Prostate gland (tissue), 2 donors: ENCODE measurements at places on chromosomes 3 and 15. TPM values are rescaled to one million over a fixed set of nuclear protein-coding genes. Genes with fewer than 3 reads are reported as not detected.

- no peak for DNase-seq
These were observed 11.5 kb downstream of the SEMA7A start for GRCh38 chr15:74422265-74422651.

- DNase-seq: no peak
These were observed 21.8 kb upstream of the ATP1B3 start for GRCh38 chr3:141854599-141854998.

- DNase-seq: no peak
These were observed 147.0 kb downstream of the MEIS2 start for GRCh38 chr15:36953346-36953745.

Gene HDC
- total RNA-seq: 4.1 TPM

Gene AHSG
- not detected for total RNA-seq

DNA sequence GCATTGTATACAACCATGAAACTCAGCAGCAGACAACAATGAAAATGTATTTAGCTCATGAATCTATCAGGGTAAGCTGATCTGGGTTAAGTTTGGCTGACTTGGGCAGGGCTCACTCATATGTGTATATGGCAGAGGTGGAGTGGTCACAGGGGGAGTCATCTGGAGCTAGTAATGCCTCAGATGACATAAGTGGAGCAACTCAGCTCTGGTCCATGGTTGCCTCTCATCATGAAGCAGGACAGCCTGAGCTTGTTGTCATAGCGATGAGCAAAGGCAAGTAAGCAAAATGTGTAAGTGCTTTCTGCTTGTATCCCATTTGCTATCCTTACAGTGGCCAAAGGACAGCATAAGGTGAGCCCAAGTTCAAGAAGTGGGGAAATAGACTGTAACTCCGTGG lies 64.5 kb downstream of the ALCAM start:
- DNase-seq: no peak

Gene IQCH
- total RNA-seq: 9.5 TPM
